Karpas-422 (cell line): ENCODE measurements at places on chromosomes 11 and 22. TPM values are rescaled to one million over a fixed set of nuclear protein-coding genes. Genes with fewer than 3 reads are reported as not detected.

Gene RCOR2
- total RNA-seq: 2.1 and 2.4 TPM in 2 replicates

Gene NAALAD2
- not detected in 2 replicates for total RNA-seq

Gene TNNT3
- 0.25 TPM in 1 of 2 replicates, not detected in the other for total RNA-seq

Gene CHRM1
- total RNA-seq: not detected in 2 replicates

Gene STARD10
- total RNA-seq: 4.3 and 4.7 TPM in 2 replicates

Gene C22orf42
- total RNA-seq: not detected in 2 replicates

Gene KDM4D
- 1.9 and 3.6 TPM in 2 replicates for total RNA-seq

Gene CATSPERZ
- total RNA-seq: not detected in 2 replicates

Gene DMC1
- total RNA-seq: 3.8 and 26.0 TPM in 2 replicates

Gene OR8K5
- not detected in 2 replicates for total RNA-seq

Gene P2RX6
- total RNA-seq: 1.6 and 2.0 TPM in 2 replicates

Gene SLC22A8
- total RNA-seq: not detected in 2 replicates

Gene CD3E
- total RNA-seq: 0.32 and 1.3 TPM in 2 replicates

Gene SCGB1D4
- total RNA-seq: not detected in 2 replicates

Gene POU2F3
- total RNA-seq: 0.11 TPM in 1 of 2 replicates, not detected in the other

Gene MLC1
- total RNA-seq: not detected in 2 replicates

Gene PPME1
- total RNA-seq: 39.1 and 59.1 TPM in 2 replicates

Gene SCARF2
- total RNA-seq: 0.67 and 2.2 TPM in 2 replicates

Gene TRIM66
- 13.3 and 15.3 TPM in 2 replicates for total RNA-seq

Gene ZNF215
- total RNA-seq: 12.3 and 26.9 TPM in 2 replicates

Gene MYO7A
- not detected in 2 replicates for total RNA-seq

Gene CEND1
- total RNA-seq: 19.8 and 50.0 TPM in 2 replicates
